ENCODE measurements at places on chromosomes 13 and 19. TPM values are rescaled to one million over a fixed set of nuclear protein-coding genes. Genes with fewer than 3 reads are reported as not detected.

DNA sequence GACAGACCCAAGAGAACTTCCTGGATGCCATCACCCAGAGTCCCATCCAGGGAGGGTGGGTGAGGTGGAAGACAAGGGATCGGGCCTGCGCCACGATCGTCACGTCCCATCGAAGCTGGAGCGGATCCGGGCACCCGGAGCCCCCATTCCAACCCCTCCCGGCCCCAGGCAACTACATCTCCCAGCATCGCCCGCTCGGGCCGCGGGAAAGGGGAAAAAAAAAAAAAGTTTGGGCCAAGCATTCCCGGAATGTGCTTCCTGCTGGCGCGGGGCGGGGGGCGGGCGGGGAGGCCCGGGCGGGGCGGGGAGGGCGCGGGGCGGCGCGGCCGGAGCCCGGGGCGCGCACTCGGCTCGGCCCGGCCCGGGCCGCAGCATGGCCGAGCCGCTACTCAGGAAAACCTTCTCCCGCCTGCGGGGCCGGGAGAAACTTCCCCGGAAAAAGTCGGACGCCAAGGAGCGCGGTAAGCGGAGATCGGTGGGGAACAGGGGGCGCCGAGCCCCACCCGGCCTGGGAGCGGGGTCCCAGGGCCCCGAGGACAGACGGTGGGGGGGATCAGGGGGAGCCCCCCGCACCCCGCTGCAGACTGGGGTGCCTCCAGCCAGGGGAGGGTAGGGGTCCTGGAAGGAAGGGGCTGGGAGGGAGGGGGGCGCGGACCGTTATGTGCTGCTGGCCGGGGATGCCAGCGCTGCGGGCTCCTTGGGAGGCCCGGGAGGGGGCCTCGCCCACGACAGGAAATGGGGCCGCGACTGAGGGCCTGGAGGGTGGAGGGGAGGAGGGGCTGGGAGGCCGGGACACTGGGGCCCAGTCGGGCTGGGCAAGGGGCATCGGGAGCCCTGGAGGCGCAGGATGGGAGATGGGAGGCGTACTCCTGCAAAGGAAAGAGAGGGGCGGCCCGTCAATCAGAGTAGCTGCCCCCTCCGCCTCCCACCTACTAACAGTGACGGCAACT is at the start of gene SYDE1:
SYDE1 (plus strand) TSS at position 341 of the 950 bp plus-strand sequence; CDS start at position 374, 33 bp downstream.
- DNase-seq = peak; percentile 71

- no peak for DNase-seq
These were observed 6.7 kb downstream of the ZNF44 start for GRCh38 chr19:12287958-12288500.

- peak; percentile 83 for DNase-seq
These were observed at the start of gene TMEM221 for GRCh38 chr19:17448131-17448967. TMEM221 (minus strand) TSS chr19:17448668; CDS start chr19:17448462, 206 bp downstream.

DNA sequence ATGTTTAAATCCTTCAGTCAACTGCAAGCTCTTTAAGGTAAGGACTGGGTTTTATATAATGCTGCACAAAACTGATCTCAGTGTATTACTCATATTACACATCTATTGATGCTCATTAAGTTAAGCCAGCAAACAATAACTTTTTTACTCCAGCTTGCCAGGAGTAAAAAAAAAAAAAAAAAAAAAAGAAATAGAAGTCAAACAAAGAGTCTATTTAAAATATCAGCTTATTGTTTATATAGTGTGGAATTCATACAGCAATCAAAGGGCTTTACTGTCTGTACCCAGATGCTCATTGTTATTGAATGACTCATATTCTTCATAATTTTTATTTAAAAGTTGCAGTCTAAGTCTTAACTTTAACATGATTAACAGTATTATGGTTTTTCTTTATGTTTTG is 21.8 kb upstream of the KBTBD7 start:
- DNase-seq = no peak

DNA sequence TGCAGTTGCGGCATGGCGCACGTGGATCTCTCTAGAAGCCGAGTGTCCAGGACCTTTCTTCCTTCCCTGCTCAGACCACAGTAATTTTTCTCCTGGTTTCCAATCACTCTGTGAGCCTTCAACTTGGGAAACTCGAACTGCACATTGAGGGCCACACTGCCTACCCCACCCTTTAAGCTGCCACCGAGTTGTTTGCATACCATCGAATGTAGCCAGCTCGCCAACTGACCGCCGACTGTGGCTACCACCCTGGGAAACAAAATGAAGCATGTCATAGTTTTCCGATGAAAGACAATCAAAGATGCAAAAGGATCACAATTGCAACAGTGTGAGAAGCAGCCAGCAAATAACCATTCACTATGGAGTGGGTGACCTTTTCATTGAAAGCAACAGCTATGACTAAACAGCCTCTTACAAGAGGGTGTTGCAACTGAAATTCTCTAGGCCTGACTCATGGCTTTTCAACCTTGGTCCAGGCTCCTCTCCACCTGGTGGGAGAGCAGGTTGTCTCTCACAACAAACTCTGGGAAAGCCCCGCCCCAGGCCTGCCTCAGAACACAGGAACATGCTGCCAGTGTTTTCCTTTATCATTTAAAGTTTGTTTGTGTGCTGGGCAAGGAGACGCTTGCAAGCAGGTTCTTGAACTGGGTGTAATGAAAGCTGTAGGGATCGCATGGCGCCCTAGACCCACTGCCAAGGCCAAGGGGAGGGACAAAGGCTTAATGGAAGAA is 141.7 kb upstream of the SERP2 start:
- peak; percentile 47 for DNase-seq

DNA sequence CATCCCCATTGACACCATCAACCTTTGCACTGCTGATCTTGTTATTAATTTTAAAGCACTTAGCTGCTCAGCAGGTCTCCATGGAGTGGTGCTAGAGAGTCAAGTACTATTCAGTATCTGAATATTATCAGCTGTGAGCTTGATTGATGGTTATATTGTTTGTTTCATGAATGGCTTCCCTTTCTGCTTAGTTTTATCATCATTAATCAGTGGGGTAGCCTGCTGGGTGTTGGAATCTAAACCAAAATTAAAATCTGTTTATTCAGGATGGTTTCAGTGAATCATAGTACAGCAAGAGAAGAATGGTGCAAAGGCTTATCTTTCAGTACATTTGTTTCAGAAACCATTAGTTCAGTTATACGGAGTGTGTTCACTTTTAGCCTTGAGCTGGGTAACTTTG is 42.5 kb upstream of the SCEL start:
- DNase-seq = peak; percentile 28

DNA sequence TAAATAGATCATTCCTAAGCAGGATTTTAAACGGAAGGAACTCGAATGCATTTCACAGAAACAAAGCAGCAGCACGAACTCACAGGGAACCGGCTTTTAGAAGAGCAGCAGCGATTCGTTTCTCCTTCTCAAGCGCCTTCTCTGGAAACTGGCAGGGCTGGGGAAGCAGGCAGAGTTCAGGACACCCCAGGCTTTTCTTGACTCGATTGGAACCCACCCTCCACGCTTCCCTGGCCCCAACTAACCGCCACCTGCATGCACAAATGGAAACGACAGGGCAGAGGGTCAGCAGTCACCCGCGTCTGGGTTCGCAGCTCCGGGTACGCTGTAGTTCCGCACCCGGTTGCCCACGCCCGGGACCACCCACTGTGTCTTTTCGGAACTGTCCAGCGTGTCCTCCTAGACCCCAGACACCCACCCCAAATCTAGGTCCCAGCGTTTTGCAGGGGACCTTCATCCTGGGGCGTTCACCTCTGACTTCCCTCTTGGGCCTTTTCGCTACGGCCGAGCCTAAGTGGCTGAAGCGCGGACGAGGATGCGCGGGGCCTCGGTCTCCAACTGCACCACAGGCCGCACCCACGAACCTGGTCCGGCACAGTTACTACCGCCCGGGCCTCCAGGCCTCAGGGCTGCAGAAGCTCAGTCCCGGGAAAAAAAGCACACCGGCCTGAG is 500 bp downstream of the ZFP30 start:
- DNase-seq = peak; percentile 47

- DNase-seq = no peak
These were observed 527 bp upstream of the EMC10 start for GRCh38 chr19:50475736-50476223.

DNA sequence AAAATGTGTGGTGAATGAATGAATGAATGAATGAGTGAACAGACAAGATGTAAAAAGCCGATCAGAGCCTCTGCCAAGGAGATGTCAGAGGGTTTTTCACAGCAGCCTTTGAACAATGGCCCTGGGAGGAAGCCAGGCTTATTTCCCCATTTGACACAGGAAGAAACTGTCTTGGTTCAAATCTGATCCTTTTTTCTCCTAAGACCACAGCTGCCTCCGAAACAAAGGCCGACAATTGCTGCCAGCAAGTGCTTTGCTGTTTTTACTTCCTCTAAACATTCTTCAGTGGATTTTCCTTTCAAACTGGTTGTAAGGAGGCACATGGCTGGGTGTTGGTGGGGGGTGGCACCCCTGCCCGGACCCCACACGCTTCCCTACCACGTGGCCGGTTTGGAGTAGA is 44.2 kb upstream of the HOMER3 start:
- no peak for DNase-seq

DNA sequence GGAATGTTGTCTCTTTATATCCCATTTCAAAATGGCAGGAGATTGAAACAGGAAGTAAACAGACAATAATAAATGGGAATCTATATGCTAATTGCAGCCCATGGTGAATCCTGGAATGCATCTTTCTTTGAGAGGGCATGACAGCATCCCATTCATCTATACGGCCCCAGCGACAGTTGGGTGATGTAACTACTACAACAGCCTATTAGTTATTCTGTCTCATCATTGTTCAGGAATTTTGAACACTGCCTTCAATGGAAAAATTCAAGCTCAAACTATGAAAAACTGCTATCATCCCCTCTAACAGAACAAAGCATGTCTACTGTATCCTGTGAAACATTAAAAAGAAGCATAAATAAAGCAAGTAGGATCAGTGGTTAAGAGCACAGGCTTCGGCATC is 262.1 kb downstream of the DCT start:
- DNase-seq = no peak

DNA sequence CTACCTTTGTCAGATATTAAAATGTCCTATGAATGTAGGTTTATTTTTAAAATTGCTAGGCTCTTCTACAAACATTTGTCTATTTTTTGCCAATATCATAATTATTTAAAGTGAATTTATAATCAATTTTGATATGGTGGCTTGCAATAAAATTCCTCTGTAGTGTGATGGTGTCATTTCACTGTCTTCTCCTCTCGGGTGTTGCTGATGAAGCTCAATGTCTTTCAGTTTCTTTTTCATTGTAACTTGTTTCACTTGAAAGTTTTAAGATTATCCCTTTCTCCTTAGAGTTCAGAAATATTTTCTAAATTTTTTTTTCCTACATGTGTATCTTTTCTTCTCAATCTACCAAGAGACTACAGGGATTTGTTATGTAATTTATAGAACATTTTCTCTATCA is 267.1 kb upstream of the EDNRB start:
- no peak for DNase-seq

- no peak for DNase-seq
These were observed 20.4 kb downstream of the UBL3 start for GRCh38 chr13:29830000-29830399.

- DNase-seq = peak; percentile 28
These were observed 94.0 kb downstream of the KLF12 start for GRCh38 chr13:74040200-74040599.

SPTBN4 gene
- total RNA-seq = 1.3 TPM

SGCG gene
- not detected for total RNA-seq

ZIC5 gene
- not detected for total RNA-seq

HIF3A gene
- not detected for total RNA-seq

KIR2DL4 gene
- not detected for total RNA-seq

Measured in activated CD8-positive, alpha-beta T cell treated with anti-CD3 and anti-CD28 coated beads for 36 hours (primary cell).